ENCODE measurements at places on chromosomes 7 and 10.
A peak's percentile ranks its signal among the peaks of the same experiment; 100 is the strongest.

GRCh38 chr10:6009150-6009549 lies 31.8 kb upstream of the IL15RA start:
- DNase-seq: peak; percentile 26

- DNase-seq: no peak
Observed at GRCh38 chr7:76409537-76409936, at the start of gene SSC4D. SSC4D (minus strand) TSS chr7:76409697; CDS start chr7:76404439, 5,258 bp downstream.

DNA sequence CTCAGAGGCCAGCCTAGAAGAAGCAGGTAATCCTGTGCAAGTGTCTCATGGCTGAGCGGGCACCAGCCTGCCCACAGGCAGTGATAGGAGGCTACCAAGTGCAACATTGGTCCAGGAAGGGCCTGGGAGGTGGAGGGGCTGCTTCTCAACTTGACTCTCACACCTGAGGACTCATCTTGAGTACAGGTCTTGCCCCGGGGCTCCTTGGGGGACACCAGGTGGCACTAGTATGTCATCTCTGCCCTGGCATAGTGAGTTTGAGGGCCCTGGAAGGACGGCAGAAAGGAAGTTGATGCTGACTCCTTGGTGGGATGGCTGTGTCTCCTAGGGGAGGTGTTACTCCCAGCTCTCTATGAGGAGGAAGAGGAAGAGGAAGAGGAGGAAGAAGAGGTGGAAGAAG lies 2.3 kb downstream of the CCDC136 start:
- DNase-seq: no peak

GRCh38 chr7:77157446-77157845 lies 35.0 kb downstream of the CCDC146 start:
- no peak for DNase-seq

- DNase-seq: peak; percentile 88
Observed at GRCh38 chr7:70113536-70113935, 515.3 kb downstream of the AUTS2 start.

DNA sequence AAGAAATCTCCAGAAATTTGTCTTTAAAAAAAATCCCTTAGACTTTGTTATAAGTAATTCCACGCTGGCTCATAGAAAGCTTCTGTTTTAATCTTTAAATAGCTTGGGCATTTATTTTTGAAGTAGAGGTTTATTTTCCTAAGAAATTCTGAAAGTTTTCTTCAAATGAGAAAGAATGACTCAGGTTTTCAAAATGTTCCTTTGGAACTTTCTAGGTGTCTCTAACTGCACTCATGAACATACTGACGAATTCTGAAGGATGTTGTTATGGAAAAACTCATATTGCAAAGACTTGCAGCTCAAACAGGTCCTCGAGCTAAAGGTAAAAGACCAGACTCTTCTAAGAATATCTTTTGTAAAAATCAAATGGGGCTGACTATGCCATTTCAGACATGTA lies 10.7 kb downstream of the DGKI start:
- no peak for DNase-seq

GRCh38 chr10:72379062-72379461 lies 24.3 kb upstream of the DNAJB12 start:
- no peak for DNase-seq

- no peak for DNase-seq
Observed at GRCh38 chr7:297611-298374, 7.8 kb downstream of the FOXL3 start.

DNA sequence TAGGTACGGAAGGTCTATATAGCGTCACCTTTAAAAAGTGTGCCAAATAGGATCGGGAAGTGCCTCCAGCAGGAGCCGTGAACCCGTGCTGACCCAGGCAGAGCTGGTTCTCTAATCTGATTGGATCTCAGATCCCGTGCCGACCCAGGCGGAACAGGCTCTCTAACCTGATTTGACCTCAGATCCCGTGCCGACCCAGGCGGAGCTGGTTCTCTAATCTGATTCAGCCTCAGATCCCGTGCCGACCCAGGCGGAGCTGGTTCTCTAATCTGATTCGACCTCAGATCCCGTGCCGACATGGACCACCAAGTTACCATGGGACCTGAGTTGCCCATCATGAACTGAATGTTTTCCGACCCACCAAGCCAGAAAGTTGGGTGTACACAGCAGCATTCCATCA lies 463.9 kb downstream of the PTPRN2 start:
- DNase-seq: no peak

DNA sequence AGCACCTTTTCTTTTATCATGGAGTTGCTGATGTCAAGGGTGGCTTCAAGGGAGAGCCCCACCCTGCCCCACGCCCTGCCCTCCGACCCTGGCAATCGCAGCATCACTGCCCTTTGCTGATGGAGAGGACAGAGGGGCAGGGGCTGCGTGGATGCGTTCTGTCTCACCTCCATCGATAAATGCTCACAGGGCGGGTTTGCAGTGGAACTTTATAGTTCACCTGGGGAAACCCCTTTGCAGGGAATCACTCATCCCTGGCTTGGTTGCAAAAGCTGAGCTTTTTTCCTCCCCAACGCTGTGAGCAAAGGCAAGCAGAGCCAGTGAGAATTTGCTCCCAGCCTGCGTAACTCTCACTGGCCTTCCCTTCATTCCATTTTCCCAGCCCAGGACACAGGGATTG lies 176.8 kb downstream of the WDR37 start:
- no peak for DNase-seq

DNA sequence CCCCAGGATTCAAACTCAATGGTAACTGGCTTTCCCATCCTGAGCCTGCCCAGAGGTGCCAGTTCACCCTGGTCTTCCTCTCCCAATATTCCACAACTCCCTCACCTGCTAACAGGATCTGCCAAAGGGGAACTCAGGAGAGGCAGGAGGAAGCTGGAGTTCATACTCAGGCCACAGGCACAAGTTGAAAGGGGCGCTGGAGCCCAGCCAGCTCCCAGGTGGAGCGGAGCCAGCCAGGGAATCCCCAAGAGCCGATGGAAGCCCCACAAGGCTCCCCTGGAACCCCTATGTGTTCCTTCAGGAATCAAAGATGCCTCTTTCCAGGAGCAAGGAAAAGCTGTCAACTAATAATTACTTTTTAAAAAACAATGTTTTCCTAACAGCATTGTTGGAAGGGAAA lies 63.5 kb downstream of the SH3PXD2A start:
- DNase-seq: no peak

DNA sequence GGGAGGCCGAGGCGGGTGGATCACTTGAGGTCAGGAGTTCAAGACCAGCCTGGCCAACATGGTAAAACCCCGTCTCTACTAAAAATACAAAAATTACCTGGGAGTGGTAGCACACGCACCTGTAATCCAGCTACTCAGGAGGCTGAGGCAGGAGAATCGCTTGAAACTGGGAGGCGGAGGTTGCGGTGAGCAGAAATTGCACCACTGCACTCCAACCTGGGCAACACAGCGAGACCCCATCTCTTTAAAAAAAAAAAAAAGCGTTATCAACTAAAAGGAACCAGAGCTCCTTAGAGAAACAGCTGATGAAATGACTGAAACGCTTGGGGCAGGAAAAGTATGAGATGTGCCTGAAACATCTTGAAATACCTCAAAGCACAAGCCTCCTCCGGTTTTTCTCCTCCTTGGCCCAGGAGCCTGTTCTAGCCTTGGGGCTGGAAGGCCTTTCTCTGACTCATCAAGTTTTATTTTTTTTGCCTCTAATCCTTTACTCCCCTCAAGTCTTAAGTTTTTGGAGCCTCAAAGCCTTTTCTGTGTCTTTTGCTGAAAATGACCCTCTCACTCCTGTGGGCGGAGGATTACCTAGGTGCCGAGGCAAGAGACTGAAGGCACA lies 2.6 kb upstream of the METTL27 start:
- peak; percentile 67 for DNase-seq

- DNase-seq: peak; percentile 100
Observed at GRCh38 chr7:73894733-73895551, 34.0 kb downstream of the TMEM270 start.

- DNase-seq: peak; percentile 25
Observed at GRCh38 chr7:31027161-31027965, 24.7 kb upstream of the ADCYAP1R1 start.

DNA sequence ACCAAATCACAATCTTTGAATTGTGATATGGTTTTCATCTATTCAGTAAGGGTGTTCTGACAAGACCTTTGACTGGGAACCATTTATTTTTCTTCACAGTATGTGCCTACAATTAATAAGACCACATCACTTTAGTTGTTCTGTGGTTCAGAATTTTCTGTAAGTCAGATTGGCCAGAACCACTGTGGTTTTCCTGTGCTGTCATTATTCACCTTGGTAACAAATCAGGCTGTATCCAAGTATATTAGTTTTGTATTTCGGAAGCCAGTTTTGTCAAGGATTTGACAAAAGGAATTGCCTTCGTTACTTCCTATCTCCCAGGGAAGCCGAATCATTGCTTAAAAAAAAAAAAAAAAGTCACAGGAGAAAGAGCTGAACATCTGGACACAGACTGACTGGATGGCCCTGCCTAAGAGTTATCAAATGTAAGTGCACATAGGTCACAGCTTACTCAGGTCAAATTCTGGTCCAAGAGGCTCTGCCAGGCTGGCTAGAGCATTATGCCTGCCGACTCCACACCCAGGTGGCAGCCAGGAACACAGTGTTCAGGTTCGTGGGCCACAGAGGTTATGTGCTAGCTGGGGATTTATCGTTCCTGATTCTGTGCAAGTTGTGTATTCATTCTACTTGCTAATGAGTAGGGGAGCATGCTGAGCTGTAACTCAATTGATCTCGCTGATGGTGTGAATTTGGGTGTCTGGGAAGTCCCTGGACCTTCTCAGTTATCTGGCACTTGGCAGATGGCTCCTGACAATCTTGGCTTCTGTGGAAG lies 175.3 kb downstream of the JAZF1 start:
- no peak for DNase-seq

DNA sequence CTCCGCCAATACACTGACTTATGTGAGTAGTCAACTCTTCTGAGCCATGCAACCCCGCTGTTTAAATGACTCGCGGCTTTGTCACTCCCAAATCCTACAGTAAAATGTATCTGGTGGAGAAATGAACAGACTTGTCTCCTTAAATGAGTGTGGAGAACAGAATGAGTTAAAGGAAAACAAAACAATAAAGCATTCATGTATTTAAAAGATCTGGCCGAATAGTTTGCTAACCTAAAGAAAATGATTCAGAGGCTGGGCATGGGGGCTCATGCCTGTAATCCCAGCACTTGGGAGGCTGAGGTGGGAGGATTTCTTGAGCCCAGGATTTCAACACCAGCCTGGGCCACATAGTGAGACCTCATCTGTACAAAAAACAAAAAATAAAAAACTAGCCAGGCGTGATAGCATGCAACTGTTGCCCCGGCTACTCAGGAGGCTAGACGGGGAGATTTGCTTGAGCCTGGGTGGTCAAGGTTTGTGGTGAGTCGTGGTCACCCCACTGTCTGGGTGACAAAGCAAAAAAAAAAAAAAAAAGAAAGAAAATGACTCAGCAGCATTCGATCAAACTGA lies 86.5 kb upstream of the PFKP start:
- DNase-seq: peak; percentile 97

GRCh38 chr7:87310790-87311419 lies 34.6 kb upstream of the CROT start:
- DNase-seq: no peak

DNA sequence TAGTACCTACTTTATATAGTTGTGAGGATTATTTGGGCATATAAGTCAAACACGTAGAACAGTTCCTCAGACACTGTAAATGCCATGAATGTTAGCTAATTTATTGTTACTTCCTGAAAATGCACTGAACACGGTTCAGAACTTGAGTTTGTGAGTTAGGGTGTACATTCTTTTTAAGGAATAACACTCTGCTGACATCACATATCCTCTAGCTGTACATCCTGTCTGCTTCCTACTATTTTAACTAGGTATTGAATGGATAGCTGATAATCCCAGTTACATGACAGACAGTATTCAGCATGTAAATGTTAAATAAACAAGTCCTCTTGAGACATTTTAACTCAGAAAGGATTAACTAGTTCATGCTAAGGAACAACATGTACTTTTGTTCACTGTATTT lies 16.0 kb downstream of the SAMD8 start:
- DNase-seq: peak; percentile 46

DNA sequence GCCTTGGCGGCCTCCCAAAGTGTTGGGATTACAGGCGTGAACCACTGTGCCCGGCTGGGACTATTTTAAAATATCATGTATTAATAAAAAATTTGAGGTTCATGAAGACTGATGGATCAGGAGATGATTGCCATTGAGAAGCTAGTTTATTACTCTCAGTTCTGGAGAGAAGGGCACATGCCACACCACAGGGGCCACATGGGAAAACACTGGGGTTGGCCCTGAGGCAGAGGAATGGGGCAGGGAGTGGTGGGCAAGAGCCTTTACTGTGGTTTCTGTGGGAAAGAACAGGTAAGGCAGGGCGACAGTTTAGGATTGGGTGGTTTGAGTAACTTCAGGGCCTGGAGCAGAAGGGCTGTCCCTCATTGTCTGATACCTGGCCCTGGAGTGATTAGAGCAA lies 6.8 kb upstream of the TBRG4 start:
- DNase-seq: no peak

GRCh38 chr7:47508389-47509380 lies 73.2 kb downstream of the TNS3 start:
- DNase-seq: peak; percentile 38

DNA sequence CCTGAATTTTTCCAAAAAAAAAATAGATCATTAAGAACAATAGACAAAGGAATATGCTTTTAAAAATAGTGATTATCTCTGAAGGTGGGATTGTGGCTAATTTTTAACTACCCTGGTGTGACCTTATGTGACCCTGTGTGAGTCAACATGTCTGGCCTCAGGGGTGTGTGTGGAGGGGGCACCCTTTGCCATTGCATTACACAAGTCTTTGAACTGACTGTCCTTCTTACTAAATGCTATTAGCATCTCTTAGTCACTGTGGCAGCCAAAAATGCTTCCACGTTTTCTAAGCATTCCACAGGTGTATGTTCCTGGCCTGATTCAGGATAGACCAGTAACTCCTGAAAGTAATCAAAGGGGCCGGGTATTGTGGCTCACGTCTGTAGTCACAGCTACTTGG lies 175.4 kb downstream of the MGMT start:
- no peak for DNase-seq

DNA sequence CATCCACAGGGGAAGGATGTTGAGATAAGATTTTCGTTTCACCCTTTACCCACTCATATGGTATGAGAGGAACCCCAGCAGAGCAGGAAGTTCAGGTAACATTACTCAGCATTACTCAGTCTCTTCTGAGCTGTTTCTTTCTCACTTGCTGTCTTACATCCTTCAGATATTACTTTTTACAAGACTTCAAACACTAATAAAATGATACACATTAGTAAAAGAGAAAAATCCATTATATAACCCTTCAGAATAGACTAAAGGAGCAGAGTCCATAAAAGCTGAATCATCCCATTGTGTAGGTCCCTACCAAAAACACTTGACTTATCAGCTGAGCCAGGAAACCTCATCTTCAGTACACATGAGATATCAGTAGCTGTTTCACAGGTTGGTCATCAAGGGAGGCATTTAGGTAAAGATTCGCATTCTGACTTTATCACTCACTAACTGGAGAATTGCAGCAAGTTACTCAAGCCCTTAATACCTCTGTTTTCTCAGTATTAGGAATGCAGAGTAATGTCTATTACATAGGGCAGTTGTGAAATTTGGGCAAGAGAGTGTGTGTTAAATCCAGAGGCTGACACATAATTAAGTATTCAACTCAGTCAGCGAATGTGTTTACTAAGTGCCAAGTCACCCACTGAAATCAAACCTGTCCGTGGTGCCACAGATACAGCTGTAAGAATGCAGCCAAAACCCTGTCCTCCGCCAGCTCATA lies 44.7 kb downstream of the KLF6 start:
- peak; percentile 27 for DNase-seq
